D721Med (cell line): ENCODE measurements at places on chromosomes 7 and 10.

DNA sequence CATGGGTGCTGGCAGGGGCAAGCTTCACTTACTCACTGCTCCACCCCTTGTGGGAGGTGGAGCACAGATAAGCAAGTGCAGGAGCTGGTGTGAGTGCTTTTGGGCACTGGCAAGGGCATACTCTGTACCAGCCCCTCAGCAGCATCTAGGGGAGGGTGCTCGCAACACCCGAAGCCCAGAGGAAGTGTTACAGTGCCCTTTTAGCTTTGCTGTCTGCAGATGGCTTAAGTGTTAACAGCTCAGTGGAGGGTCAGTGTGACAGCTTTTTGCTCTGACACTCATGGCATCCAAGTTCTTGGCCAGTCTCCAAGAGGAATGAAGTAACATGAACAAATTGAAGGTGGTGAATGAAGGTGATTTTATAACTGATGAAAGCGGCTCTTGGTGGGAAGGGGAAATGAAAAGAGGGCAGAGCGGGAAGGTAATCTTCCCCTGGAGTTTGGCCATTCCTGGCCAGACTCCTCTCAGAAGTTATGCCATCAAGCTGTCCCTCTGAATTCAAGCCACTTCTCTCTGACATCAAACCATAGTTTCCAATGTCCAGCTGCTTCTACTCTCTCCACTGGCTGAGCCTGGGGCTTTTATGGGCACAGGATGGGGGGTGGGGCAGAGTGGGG lies 862.5 kb downstream of the KCNMA1 start:
- DNase-seq = no peak

DNA sequence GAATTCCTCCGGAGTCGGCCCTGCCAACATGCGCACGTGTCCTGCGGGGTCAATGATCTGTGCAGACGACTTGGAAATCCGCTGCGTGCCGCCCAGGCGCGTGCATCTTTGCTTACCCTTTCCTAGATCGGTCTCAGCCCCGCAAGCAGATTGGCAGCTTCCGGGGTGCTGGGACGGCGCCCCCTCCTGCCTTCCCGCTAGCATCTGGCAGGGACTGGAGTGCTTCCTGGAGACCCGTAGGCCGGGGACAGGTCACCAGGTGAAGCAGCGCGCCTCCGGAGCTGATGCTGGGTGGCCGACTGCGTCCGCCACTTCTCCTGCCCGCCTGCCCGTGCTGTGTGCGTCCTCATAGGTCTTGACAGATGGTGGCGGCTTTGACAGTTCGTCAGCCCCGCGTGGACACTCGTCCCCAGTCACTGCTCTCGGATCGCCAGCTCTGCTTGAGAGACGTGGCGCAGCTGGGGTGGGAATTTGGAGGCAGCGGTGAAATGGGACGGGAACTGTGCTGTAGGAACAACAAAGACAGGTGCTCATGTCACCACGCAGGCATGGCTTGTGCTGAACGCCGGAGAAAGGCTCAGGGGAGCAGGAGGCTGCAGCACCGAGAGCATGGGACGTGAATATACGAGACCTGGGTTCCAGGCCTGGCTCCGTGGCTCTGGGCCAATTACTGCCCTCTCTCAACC lies 21.9 kb upstream of the KCNK18 start:
- no peak for DNase-seq

- DNase-seq = no peak
These were observed 109.0 kb downstream of the JCAD start for GRCh38 chr10:29950391-29950790.

DNA sequence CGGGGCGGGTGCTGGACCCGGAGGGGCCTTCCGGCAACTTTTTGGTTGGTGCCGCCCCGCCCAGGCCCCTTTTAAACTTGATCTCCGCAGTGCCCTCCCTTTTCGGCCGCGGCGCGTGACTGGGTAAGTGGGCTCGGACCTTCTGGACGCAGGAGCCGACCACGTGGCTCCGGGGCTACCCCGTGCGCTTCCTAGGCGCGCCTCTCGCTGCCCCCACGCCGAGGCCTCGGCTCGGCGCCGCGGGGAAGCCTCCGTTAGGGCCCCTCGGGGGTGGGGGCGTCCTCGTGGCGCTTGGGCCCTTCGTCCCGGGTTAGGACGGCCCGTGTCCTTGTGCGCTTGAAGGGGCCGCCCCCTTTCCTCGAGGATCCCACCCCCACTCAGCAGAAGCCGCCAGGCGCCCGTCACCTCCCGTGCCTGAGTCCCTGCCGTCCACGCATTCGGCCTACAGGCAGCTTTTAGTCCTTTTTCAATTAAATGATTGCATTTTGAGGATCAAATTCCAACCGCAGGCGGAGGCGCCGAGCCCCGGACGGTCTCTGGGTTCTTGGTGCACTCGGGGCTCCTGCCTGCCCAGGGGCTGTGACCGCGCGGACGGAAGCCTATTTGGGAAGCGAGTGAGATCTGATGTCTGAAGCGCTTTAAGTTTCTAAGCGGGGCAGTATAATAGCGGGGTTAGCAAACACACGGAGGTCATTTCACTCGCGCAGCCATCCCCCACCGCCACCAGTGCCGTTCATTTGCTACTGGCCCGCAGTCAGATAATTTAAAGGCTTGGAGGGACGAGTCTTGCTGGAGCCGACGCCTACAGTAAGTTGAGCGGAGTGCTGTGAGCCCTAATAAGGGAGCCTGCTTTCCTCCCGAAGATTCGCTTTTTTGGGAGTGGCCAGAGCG lies 31.8 kb upstream of the TOMM7 start:
- DNase-seq = no peak
